ENCODE measurements at places on chromosomes 11 and 22.
A peak's percentile ranks its signal among the peaks of the same experiment; 100 is the strongest.

GRCh38 chr11:1630271-1630670 is 696 bp downstream of the KRTAP5-5 start:
- DNase-seq: no peak

DNA sequence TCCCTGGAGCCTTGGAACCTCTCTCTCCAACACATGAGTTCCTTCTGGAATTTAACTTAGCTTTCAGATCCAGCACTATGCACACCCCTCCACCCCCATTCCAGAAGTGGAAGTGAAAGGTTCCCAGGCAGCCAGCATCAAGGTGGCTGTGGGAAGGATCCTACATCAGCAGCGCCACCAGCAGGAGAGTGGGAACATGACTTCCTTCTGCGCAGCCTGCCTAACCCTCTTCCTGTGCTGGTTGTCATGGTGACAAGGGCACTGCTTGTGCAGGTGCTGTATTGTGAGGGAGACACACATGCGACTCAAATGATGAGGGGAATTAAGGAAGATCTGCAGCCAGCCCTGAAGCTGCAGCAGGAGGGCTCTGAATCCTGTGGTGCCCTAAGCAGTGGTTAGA is 904.5 kb upstream of the API5 start:
- DNase-seq: peak; percentile 99

DNA sequence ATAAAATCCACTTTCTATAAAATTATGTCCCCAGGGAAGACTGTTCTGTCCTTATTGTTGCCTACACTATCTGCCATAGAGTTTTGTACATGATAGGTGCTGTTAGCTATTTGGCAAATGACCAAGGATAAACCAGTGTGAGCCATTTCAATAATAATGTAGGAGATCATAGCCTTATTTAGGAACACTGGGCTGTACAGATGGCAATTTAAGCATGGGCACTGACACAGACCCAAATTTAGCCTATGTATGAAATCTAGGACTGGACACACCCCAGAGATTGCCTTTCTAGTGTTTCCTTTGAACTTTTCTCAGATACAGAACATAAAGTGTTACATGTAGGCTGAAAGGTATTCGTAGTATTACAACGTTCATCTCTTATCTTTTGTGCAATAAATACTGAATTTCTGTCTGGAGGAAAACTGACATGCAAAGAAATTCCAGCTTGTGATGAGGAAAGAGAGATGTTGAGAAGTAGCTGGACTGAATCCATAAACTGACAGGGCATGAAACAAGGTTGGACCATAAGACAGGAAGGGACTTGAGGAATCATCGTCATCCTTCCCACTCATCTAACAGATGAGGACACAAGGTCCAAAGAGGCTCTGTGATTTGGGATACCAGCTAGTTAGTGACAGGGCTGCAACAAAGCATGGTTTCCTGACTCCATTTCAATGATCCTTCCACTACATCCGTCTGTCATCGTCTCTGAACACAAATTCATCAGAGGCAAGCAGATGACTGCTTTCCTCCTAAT is 60.3 kb downstream of the TMPRSS5 start:
- no peak for DNase-seq

DNA sequence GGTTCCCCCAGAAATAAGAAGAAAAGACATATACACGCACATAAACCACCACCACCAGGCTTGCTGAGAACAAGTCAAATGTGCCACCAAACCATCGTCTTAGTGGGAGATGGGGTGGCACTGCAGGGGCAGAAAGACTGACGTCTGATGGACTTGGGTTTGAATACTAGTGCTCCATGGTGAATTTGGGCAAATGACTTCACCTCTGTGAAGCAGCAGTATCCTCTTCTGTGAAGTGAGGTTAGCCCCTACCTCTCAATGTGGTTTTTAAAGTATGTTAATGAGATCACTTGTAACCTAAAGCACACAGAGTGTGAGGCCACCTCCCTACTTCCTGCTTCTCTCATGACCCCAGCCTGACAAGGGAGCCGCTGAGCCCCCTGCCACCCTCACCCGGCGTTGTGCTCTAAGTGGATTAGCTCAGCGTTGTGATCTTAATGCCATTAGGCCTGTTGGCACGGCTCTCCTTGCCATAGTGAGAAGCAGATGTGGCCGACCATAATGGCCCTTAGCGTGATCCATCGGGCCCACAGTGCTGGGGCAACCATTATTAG is 14.4 kb downstream of the ZBTB16 start:
- peak; percentile 36 for DNase-seq

DNA sequence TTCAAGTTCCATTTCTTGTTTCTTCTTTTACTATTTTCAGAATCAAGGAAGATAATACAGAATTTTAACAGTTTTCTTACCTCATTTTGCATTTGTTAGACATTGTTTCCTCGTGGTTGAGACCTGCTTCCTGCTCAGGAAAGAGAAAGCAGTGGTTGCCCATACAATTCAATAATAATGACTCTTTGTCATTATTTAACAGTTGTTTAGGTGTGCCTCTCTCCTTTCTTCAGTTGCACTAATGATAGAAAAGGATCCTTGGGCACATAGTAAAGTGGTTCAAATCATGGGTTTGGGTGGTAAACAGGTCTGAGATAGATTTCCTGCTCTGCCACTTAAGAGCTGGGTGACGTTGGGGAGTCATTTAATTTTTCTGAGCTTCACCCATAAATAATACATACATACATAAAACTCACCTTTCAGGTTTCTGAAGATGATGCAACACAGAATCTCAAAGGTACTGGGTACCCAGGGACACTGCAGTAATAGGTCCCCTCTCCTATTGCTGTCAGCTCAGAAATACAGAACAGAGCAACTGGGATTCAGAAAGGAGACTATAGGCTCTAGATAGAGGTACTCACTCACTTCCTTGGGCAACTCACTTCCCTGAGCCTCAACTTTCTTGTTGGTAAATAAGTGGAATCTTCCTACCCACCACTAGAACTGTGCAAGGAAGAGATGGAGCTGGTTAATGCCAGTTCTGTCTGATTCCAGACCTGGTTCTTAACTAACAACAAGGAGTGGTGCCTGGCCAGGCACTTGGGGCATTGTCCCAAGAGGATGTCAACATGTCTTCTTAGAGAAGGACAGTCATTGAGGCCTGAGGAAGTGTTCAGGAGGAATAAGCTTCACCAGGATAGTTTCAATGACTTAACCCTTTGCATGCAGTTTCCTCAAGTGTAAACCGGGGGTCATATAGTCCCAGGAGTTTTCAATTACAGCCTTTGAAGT is 34.9 kb downstream of the CD44 start:
- DNase-seq: no peak

GRCh38 chr11:117691516-117691915 is 105.5 kb downstream of the DSCAML1 start:
- DNase-seq: no peak

DNA sequence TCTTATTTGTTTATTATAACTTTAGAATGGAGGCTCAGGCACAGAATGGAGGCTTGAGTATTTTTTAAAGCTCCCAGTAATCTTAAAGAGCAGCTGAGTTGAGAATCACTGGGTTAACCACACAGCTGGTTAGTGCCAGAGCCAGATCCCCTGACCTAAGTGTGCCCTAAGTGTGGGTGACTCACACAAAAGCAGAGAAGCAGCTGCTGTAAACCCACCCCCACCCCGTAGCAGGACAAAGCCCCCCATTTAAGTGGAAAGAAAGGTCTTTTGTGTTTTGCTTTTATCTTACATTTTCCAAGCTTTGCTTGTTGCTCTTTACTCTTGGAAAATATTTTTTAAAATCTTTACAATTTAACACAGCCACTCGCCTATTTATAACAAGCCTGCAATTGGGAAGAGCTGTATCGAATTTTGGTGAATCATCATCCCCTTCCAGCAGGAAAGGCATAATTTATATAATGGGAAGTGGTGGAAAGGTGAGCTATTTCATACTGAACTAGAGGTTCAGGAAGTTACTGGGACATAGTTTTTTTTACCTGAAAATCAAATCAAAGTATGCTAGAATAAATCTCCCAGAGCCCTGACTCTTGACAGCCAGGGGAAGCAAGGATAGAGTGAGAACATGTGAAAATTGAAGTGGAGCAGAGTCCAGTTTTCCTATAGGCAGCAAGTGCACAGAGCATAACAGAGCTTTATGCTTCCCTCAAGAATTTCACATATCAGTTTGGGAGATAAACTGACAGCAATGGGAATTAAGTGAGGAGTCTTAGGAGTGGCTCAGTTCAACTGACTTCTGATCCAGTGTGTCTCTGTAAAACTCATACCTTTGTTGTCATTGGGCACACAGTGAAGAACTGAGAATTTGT is 405.7 kb downstream of the AASDHPPT start:
- DNase-seq: peak; percentile 37

DNA sequence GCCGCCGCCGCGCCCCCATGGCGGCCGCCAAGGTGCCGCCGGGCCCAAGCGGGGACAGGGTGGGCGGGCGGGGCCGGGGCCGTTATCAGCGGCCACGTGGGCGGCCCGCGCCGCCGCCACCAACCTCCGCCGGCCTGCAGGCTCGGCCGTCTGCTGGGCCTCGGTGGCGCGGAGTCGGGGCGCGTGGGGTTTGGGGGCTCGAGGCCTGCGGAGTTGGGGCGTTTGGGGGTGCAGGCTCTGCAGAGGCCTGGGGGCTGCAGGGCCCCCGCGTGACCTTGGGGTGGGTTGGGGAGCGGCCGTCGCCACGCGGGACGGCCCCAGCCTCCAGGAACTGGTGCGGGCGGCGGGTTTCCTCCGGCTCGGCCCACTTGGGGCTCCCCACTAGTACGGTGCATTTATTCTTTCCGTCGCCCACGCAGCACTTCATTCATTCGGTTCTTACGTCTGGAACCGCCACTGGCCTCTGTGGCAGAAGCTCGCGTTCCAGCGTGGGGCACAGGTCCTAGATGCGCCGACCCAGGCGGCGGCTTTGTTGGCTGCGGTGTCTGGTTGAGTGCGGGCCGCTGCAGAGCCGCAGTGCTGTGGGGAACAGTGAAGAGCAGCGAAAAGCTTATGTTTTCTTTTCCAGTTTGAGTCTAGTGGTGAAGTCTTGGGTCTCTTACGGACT is 740 bp upstream of the TRMT2A start:
- peak; percentile 51 for DNase-seq

- DNase-seq: no peak
These were observed 18.9 kb downstream of the LIF start for GRCh38 chr22:30227438-30228228.
